ENCODE measurements at places on chromosomes 16 and 17.

- DNase-seq, result no peak
These were observed 9.5 kb downstream of the DLX4 start for GRCh38 chr17:49978501-49978900.

DNA sequence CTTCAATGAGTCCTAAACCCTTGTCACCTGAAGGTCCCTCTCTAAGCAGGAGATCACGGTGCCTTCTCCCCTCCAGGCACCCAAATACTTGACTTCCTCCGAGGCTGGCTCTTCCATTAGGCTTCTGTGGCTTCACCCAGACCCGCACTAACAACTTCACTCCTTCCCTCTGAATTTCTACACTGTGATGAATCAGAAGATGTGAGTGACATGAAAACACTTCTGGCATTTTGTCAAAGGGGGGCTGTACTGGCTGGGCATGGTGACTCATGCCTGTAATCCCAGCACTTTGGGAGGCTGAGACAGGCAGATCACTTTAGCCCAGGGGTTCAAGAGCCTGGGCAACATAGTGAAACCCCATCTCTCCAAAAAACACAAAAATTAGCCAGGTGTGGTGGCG lies 72.6 kb upstream of the CNEP1R1 start:
- DNase-seq, result no peak

DNA sequence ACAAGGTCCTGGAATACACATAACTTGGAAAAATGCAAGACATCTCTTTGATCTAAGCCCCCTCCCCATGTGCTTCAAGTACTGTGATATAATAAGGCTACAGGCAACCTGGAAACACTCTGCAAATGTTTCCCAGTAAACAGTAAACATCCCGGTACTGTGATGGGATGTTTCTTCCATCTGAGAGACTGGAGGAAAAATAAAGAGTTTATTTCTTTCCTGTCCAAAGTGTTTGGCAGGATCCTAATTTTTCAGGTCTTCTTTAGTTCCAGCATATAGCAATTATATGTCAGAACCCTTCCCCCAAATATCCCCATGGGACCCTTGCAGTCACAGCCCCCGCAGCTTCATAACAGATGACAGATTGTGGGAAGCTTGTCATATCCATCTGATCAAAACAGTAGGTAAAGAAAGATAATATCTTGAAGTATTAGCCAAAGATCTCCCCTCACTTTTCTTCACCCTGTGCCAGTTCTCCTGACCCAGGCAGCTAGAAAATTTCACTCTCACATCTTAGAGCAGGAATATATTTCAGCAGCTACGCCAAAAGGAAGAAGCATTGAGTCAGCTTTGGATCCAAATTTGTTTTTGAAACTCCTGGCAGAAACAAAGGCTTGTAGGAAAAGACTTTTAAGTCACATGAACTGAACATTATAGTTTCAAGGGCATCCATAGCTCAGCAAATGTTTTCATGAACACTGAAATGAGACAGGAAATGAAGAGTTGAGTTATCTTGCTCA lies 141.3 kb downstream of the HS3ST3A1 start:
- DNase-seq, result no peak

DNA sequence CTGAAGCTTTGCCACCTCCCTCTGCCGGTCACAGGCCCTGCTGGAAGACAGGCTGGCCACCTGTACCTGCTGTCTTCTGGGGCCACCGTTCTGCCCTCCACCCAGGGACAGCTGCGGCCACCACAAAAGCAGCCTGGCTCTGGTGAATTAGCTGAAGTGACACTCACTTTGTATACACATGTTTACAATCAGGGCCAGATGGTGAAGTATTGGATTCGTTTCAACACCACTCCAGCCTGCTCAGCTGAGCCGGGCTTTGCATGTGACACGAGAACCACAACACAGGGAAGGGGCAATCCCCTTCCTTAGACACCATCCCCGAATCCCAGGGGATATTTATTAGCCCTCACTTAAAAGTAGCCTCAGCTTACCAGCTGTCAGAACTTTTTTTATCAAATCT lies 191.5 kb upstream of the RPL38 start:
- DNase-seq, result no peak

DNA sequence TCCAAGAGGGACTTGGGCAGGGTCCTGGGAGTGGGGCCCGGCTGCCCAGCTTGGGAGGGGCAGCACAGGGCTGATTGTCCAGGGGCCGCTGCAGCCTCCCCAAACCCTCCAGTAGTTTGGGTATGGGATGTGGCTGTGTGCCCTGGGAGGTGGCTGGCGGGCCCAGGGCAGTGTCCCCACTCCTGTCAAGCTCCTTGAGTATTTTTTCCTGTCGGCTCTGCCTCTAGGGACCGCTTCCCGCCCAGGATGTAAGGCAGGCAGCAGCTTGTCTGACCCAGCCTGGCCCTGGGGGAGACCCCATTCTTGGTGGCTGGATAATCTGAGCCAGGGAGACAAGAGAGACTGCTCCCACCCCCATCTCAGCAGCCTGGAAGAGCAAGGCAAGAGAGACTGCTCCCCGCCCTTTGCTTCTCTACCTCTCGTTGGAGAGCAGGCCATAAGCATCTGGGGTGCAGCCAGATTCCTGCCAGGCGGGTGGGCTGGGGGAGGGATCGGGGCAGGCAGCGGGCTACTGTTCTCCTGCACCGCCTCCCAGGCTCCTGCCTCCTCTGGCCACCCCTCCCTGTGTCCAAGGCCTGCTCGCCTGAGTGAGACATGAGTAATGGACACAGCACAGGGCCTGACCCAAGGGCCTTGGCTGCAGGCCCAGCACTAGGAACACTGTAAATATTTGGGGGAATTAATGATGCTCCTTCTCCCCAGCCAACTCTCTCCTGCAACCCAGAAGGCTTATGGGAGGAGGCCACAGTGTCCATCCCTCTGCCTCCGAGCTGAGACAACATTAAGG lies 18.4 kb upstream of the ITGA3 start:
- DNase-seq, result no peak

- no peak for DNase-seq
These were observed 15.6 kb downstream of the TRAF4 start for GRCh38 chr17:28759256-28759865.

DNA sequence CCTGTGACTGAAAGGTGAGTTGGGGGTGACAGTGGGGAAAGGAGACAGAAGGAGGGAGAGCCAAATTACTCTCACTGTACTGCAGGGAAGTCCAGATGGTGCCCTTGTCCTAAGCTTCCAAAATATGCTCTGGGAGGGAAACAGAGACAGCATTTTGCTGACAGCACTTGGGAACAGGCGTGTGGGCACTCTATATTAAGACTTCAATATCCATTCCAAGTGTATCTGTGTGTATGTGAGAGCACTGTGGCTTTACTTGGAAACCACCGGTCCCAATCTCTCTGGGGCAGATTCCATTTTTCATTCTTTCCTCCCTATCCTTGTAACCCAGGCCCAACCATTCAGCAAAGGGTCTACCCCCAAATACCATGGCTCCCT lies 407.3 kb downstream of the UTP18 start:
- no peak for DNase-seq

DNA sequence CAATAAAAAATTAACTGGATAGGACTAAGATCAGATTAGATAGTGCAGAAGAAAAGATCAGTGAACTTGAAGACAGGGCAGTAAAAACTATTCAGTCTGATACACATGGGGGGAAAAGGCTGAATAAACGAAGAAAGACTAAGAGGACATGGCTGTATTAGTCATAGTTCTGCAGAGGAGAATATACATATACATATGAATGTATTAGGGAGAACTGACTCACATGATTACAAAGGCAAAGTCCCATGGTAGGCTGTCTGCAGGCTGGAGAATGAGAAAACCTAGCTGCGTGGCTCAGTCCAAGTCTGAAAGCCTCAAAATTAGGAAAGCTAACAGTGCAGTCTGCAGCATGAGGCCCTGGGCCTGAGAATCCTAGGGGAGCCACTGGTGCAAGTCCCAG lies 98.2 kb upstream of the GNAO1 start:
- no peak for DNase-seq

GRCh38 chr16:15933781-15934180 lies 15.6 kb upstream of the ABCC1 start:
- DNase-seq, result no peak

GRCh38 chr17:16521070-16521727 lies 29.2 kb upstream of the LRRC75A start:
- DNase-seq, result peak; percentile 69

DNA sequence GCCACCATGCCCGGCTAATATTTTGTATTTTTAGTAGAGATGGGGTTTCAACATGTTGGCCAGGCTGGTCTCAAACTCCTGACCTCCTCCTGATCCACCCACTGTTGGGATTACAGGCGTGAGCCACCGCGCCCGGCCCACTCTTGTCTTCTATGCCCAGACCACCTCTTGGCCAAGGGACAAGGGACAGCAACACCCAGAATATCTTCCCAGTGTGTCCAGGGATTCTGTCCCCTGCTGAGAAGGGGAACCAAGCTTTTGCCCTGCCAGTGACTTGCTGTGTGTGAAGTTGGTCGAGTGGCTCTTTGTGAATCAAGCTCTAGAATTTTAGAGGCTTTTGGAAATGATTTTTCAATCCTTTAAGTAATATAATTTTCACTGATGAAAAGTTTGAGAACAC lies 1.7 kb upstream of the MPO start:
- DNase-seq, result no peak

GRCh38 chr17:12982224-12982623 lies 35.6 kb downstream of the ELAC2 start:
- peak; percentile 22 for DNase-seq

DNA sequence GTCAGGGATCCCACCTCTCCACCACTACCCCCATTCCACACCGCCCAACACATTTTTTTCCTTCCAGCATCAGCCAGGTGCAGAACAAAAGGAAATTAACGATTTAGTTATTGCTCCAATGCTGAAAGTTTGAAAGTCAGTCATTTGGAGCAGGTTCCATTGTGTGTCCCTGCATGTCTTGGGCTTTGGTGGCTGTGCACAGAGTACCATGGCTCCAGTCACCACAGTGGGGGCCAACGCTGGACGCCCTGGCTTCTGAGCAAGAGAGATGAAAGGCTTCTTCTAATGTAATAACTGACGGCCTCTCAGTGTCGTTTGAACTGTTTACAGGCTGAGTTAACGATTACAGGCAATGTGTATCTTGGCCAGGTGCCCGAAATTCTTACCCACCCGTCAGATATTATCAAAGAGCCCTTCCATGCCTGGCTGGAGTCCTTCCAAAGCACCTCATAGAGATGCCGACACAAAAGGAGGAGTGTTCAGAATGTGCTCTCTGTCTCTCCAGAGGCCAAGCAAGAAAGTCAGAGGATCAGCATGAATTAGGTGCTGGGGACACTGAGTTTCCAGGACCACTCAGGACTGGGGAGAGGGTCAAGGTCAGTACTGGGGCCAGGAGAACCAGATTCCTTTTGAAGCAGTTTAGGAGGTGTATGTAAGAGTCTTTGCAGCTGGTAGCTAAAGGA lies 25.9 kb downstream of the RNF43 start:
- no peak for DNase-seq

DNA sequence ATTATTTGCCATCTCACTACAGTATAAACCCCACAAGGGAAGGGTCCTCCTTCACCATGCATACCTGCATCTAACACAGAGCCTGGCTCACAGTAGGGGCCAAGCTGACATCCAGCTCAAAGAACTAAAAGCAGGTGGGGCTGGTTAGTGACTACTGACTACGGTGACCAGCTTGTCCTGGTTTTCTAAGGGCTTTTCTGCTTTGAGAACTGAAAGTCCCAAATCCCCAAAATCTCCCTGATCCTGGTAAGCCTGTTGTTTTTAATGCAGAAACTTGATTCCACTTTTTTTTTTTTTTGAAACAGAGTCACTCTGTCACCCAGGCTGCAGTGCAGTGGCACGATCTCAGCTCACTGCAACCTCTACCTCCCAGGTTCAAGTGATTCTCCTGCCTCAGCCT lies 89.4 kb downstream of the NDE1 start:
- no peak for DNase-seq

DNA sequence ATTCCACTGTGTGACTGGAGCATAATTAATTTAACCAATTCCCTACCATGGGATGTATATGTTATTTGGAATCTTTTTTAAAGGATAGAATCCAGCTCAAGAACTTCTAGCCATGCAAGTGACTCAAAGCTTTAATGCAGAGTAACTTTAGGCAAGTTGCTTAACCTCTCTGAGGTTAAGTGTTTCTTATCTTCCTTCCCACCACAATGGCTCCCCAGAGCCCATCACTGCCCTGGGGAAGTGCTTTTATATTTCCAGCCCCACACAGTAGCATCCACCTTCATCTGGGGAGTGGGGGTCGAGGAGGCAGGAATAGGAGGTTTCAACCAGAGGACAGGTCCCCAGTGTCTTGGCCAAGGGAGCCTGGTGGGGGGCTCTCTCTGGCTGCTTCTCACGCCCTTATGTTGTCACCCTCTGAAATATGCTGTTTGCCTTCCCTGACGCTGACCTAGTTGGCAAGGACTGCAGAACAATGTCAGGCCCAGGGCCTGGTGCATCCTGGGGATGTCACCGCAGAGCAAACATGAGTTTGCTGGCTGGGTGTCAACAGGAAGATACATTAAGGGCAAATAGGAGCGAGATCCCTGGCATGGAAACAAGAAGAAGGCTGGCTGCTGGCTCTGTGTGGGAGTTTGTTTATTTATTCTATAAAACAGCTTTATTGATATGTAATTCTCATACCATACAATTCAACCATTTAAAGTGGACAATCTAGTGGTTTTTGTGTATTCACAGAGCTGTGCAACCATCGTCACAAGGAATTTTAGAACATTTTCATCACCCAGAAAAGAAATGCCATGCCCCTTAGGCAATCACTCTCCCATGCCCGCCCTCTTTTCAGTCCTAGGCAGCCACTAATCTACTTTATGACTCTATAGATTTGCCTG lies 46.6 kb upstream of the WSB1 start:
- no peak for DNase-seq

DNA sequence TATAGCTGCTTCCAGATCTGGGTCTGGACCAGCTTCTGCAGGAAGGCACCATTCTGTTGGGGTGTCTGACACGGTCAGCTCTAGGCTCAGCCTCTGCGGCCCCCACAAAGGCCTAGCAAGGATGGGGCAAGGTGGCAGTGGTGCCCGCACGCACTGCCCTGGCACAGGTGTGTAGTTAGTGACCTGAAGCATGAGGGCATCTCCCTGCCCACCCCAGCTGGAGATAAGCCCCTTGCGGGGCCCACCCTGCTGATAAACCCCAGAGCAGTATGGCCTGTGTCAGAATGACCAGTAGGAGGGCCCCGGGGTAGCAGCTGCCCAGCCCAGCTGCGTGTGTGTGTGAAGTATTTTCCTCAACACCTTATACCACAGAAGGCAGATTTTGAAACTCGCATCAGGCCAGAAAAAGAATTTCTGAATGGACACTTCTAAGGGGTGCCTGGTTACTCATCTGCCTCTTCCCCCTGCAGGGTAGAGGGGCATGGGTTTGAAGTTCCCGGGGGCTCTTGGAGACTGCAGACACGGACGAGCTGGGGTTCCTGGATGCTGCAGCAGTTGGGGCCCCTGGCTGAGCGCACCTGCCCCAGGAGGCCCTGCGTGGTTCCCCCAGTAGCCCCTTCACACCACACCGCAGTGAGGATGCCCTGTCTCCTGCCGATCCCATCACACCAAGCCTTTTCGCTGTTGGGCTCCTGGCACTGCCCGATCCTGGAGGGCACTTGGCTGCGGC lies 4.5 kb downstream of the ARHGDIA start:
- DNase-seq, result no peak

DNA sequence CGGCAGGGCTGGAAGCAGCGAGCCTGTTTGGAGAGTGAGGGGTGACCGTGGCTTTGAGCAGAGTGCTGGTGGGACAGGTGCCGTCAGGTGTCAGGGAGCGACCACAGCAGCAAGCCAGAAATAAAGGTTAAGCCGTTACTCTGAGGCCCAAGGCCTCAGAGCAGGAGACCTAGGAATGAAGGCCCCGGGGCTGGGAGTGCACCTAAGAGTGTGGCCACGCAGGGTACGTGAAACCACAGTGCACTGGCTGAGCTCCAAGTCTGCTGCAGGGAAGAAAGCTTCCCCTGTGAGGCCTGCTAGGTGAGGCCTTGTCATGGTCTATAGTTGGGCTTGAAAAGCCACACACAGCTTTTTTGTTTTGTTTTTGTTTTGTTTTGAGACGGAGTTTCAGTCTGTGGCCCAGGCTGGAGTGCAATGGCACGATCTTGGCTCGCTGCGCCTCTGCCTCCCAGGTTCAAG lies 8.7 kb downstream of the CLUAP1 start:
- DNase-seq, result peak; percentile 87

Measured in CD4-positive, alpha-beta T cell treated with Interleukin-4 for 4 hours (primary cell).